Right ventricle myocardium inferior (tissue), 1 donor: ENCODE measurements at places on chromosomes 16 and 17. TPM values are rescaled to one million over a fixed set of nuclear protein-coding genes. Genes with fewer than 3 reads are reported as not detected.

The CCDC78 gene
- total RNA-seq, result 0.49 TPM

GRCh38 chr16:29680180-29680598 lies 1.2 kb downstream of the QPRT start:
- DNase-seq, result no peak

The EFNB3 gene
- 0.11 TPM for total RNA-seq

- no peak for DNase-seq
Observed at GRCh38 chr17:75194879-75195278, 10.6 kb upstream of the NUP85 start.

The IFT20 gene
- total RNA-seq, result 11.6 TPM

The CNGB1 gene
- not detected for total RNA-seq

The SLC52A1 gene
- not detected for total RNA-seq

DNA sequence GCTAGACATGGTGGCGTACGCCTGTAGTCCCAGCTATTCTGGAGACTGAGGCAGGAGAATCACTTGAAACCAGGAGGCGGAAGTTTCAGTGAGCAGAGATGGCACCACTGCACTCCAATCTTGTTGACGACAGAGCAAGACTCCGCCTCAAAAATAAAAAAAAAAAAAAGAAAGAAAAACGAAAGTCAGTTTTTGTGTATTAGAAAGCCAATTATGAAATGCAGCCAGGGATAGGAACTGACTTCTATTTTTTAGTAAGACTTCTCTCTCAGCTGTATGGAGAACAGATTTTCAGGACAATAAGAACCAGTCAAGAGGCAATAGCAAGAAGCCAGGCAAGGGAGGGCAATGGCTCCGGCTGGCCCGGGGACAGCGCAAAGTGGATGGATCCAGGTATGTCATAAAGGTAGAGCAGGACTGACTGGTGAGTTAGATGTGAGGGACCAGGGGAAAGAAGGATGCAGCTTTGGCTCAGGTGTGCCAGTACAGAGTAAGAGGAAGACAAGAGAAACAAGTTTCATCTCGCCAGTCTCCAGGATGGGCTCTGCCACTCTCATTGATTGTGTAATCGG lies 12.5 kb upstream of the CCL1 start:
- no peak for DNase-seq

The PDILT gene
- not detected for total RNA-seq

The CD300E gene
- total RNA-seq, result 0.46 TPM

- peak; percentile 50 for DNase-seq
Observed at GRCh38 chr16:64910356-64910755, 211.5 kb downstream of the CDH11 start.

- DNase-seq, result no peak
Observed at GRCh38 chr17:69547230-69547629, 132.7 kb downstream of the MAP2K6 start.

DNA sequence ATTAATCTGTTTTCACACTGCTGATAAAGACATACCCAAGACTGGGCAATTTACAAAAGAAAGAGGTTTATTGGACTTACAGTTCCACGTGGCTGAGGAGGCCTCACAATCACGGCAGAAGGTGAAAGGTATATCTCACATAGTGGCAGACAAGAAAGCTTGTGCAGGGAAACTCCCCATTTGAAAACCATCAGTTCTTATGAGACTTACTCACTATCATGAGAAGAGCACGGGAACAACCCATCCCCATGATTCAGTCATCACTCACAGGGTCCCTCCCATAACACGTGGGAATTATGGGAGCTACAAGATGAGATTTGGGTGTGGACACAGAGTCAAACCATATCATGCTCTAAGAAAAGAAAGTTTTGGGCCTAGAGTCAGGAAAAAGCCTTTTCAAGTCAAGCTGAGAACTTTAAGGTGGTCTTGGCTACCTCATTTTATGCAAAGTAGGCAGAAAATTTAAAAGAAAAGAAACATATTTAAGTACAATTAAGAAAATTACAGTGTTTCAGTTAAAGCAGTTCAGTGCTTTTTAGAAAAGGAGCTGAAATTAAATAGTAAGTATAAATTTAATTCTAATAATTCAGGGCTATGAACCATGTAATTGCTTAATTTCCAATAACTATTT lies 24.9 kb upstream of the CRYM start:
- no peak for DNase-seq

The ALDOC gene
- 396 TPM for total RNA-seq

- DNase-seq, result no peak
Observed at GRCh38 chr17:4313221-4314114, 49.7 kb upstream of the ANKFY1 start.

- no peak for DNase-seq
Observed at GRCh38 chr17:66665194-66665593, 169.7 kb upstream of the CACNG5 start.

DNA sequence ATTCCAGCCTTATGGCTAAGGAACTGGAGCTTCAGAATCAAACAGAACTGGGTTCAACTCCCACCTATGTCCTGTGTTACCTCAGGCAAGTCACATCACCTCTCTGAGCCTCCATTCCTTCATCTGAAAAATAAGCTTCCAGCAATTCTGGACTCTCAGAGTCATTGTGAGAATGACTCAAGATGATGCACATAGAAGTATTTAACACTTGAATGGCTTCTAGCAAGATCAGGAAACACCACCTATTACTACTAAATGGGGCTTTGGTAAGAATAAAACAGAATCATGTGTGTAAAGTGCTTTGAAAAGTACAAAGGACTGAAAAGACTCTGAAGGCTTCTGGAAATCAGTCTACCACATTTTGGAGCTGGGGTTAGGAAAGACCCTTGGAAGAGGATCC lies 30.8 kb upstream of the CALB2 start:
- no peak for DNase-seq

DNA sequence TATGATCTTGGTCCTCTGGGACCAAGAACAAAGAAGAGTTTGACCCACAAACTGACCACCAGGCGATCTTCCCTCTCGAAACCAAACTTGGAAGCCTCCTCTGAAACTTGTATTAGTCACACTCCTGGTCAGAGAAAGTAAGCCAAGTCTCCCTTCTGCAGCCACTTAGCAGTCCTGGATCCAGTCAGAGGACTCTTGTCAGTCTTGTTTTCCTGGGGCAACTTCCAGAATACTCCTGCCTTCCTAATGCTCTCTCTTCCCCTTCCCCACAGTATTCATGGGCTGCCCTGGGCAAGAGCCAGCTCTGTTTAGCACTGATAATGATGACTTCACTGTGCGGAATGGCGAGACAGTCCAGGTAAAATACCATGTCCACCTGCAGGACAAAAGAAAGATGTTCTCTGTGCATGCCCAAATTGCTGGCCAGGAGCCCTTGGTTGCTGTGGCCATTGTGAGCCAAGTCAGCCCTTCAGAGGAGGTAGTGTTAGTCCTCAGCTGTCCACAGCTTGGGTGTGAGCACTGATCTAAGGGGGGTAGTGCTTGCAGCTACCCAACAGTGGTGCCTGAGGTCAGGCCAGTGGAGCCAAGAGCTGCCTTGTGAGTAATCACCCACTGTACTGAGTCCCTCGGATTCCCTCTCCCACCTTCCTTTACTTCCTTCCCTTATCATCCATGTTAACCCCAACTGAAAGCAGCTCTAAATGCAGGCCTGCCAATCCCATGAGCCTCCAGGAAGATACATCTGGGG lies 31.2 kb downstream of the CDH3 start:
- DNase-seq, result no peak

GRCh38 chr17:44314524-44314868 lies 6.1 kb downstream of the RUNDC3A start:
- no peak for DNase-seq

DNA sequence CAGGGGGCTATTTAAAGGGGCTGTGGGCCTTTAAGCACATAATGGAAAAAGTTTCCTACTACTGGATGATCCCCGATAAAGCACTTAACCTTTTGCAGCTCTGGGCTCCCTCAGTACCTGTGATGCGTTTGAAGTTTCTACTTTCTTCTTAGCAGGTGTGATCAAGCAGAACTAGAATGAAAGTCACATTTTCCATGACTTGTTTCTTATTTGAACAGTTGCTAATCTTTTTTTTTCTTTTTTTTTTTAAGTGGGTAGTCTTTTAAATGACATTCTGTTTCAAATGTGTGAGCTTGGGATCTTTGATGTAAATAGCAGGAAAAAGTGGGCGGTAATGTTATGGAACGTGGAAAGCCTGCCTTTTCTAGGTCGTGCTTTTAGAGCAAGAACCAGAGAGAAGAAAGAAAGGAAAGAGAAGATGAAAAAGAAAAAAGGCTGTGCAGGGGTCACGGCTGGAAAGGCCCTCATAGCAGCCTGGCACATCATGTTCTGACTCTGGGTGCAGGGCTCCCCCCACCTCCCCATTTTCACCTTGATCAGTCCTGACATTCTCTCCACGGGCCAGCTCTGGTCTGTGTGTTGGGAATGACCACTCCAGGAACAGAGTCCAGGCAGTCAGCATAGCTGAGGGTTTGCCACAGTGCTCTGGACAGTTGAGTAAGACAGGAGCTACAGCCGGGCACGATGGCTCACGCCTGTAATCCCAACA lies 150.6 kb downstream of the CLEC16A start:
- no peak for DNase-seq

- no peak for DNase-seq
Observed at GRCh38 chr16:56515665-56516064, 4.2 kb downstream of the BBS2 start.

DNA sequence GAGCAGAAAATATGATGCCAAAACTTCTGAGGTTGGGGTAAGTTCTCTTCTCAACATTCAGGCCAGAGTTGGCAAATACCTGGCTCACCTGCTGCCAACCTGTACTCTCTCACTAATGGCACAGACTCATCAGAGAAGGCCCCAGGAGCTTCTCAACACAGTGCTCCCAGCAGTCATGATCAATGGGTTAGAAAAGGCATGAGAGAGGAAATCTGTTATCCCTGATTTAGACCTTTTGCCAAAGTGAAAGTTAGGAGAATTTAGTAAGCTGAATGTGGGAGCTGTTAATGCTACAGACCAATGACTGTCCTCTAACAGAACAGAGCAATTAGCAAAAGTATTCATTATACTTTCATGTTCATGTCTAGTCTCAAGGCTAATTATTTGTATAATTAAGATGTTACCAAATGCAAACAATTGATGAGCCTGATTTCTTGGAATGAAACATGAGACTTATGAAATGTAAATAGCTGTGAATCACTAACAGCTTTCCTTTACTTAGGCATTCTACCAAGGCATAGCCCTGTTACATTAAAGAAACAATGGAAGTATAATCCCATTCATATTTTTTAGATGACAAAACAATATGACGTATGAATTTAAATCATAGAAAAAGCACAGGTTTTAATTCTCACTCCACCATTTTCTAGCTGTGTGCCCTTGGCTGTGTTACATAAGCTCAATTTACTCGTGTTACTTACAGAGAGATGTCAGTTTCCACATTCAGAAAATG lies 68.7 kb upstream of the MARCHF10 start:
- no peak for DNase-seq

The WFDC1 gene
- total RNA-seq, result 1.5 TPM

GRCh38 chr17:65060631-65061254 lies 4.2 kb upstream of the GNA13 start:
- no peak for DNase-seq

- no peak for DNase-seq
Observed at GRCh38 chr17:79546386-79546785, 64.5 kb downstream of the RBFOX3 start.

The PRAC2 gene
- not detected for total RNA-seq

GRCh38 chr17:73650140-73650539 lies 5.9 kb upstream of the SDK2 start:
- no peak for DNase-seq

GRCh38 chr17:63332286-63332685 lies 113.8 kb downstream of the CYB561 start:
- DNase-seq, result no peak

GRCh38 chr17:68359791-68360535 lies 68.7 kb downstream of the ARSG start:
- no peak for DNase-seq

DNA sequence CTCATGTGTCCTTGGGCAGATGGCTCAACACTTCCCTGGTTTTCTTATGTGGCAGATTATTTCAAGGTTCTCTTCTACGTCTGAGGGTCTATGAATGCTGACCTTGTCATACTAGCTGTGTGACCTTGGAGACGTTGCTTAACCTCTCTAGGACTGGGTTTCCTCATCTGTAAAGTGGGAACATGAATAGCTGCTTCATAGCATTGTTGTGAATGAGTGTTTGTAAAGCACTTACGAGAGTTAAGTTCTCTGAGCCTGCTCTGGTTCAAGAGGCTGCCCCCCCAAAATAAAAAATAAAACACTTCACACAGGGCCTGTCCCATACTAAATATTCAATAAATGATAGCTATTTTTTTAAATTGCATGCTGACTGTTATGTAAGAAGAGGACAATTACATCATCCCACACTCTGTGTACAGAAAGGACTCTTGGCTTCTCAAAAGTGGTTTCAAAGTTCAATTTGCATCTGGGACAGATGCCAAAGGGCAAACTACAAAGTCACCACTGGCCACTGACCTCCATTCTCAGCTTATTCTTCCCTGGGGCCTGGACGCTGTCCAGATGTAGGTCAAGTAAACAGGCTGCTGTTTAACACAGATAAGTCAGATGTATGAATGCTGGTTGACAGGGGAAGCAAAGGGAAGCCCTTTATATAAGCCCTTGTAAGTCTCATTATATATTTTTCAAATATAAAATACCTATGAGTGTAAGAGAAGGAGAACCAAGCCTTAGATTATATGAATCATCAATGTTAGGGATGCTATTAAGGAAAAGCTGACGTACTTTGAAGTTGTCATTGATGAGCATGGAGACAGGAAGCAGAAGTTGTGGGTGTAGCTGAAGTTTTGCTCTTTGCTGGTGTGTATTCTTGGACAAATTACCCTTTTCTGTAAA lies 15.4 kb upstream of the NDEL1 start:
- DNase-seq, result peak; percentile 77

DNA sequence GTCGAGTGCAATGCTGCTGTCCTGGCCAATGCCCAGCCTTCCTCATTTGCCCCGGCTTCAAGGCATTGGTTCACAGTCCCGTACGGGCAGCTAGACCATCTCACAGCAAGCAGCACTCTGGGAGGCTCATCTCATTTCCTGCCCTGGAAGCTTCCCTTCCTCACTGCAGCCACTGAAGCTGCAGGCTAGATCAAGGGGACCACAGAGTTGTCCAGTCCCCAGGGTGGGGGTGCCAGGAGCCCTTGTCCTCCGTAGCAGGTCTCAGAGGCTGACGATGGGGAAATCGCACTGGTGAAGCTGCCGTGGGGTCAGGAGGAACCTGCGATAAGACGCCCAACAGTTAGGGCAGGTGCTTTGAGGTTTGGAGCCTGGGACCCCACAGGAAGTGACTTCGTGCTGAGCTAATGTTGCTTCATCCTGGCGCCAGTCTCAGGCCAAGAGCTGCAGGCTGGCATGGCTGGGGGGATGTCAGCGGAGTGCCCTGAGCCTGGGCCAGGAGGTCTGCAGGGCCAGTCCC lies at the start of gene SPNS3:
Gene SPNS3 (plus strand): TSS at position 426 of the 517 bp plus-strand sequence. CDS start 28 bp downstream, at position 454.
- DNase-seq, result no peak

The NPIPA2 gene
- 3.0 TPM for total RNA-seq
